Activated CD8-positive, alpha-beta T cell treated with anti-CD3 and anti-CD28 coated beads, Interleukin-2, amount 10 ng/mL, durations not matched to agents 7 days and 5 days (primary cell): ENCODE measurements at places on chromosomes 3 and 15.
A peak's percentile ranks its signal among the peaks of the same experiment; 100 is the strongest.

DNA sequence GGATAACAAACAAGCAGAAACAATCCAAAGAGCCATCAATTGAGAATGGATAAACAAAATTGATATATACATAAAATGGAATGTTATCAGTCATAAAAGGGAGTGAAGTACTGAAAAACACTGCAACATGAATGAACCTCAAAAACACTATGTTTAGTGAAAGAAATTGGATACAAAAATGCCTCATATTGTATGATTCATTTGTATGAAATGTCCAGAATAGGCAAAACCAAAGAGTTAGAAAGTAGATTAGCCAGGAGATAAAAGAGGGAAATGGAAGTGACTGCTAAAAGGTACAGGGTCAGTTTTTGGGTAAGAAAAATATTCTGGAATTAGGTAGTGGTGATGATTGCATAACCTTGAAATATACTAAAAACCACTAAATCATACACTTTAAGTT, 9.8 kb upstream of the SLC25A36 start:
- no peak for DNase-seq

DNA sequence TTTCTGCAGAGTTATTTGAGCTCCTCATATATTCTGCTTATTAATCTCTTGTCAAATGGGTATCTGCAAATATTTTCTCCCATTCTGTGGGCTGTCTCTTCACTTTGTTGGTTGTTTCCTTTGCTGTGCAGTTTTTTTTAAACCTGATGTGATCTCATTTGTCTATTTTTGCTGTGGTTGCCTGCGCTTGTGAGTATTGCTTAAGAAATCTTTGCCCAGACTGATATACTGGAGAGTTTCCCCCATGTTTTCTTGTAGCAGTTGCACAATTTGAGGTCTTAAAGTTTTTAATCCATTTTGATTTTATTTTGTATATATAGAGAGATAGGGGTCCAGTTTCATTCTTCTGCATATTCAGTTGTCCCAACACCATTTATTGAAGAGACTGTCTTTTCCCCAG, 102.3 kb downstream of the POLQ start:
- no peak for DNase-seq

GRCh38 chr3:65953881-65954733, 84.6 kb downstream of the MAGI1 start:
- DNase-seq = no peak

- no peak for DNase-seq
Measured at GRCh38 chr3:30657914-30658313, 51.5 kb downstream of the TGFBR2 start.

- DNase-seq = no peak
Measured at GRCh38 chr3:65960087-65960486, 78.6 kb downstream of the MAGI1 start.

- no peak for DNase-seq
Measured at GRCh38 chr3:87359025-87359424, 82.6 kb upstream of the POU1F1 start.

DNA sequence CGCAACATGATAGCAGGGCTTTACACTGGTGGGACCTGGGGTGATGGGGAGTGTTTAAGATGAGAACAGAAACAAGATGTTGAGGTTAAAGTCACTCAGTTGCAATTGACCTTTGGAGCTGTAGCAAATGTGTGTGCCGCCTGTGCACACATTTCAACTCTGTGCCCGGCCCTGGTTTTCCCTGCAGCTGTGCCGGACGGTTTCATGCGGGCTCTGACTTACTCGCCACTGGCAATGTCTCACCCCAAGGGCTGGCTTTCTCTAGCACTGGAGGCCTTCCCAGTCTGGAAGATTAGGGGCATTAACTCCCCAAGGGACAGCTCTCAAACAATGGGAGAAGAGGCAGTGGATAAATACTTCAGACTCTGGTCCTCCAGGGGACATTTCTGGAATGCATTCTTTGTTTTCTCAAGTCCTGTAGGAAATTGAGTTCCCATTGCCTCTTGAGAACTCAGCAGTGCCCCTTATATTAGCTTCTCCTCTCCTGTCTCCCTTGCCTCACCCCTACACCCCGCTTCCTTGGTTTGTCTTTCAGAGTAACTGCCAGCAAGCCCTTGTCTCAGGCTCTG, 152.5 kb downstream of the EDEM1 start:
- DNase-seq = no peak

GRCh38 chr3:187264021-187264420, 27.5 kb downstream of the MASP1 start:
- no peak for DNase-seq

DNA sequence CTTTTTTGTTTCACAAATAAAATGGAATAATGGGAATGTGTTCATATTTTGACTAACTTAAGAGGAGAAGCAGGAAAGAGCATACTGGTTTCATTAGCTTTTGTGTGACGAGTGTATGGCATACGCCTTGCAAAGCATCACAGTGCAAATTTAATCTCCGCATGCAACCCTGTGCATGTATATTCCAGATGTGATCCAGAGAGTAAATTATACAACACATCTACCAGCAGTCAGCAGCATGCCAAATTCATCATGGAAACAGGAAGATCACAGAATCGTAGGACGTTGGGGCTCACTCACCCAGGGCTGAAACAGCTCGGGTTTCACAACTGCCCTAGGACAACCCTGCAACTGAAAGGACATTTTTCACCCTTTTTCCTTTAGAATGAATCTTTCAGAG, 53.4 kb downstream of the ADAMTS9 start:
- no peak for DNase-seq

GRCh38 chr15:29668120-29668602, 154.1 kb downstream of the TJP1 start:
- DNase-seq = peak; percentile 51

DNA sequence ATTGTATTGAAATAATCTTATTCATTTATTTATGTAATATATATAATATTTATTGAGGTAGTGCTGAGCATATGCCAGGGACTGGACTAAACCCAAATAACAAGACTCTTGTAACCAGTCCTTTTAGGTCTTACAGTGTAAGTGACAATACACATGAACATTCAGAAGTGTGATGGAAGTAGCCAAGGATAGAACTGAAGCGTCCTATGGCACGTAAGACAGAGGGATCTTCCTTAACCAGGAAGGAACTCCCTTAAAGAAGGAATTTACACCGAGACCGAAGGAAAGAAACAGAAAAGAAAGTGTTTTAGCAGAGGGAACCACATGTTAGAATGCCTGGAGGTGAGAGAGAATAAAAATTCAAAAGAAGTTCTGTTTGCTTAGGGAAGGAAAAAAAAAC, 23.6 kb upstream of the CLDN1 start:
- DNase-seq = no peak

- DNase-seq = no peak
Measured at GRCh38 chr3:141864281-141864970, 12.0 kb upstream of the ATP1B3 start.

DNA sequence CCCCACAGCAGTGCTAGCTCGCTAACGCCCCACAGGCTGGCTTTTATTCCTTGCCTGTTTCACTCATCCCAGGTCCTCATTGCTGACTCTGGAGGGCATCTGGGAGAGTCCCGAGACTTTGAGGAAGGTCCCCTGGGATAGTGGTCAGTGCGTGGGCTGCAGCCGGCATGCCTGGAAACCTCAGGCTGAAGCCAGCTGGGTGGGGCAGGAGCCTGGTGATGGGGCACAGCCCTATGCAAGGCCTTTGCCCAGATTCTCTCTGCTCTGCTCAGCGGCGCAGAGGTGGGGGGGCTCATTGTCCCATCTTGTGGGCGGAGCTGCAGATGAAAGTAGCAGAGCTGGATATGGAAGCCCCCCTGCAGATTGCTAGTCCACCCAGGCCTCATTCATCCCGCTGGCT, 55.7 kb upstream of the SMAD6 start:
- no peak for DNase-seq

DNA sequence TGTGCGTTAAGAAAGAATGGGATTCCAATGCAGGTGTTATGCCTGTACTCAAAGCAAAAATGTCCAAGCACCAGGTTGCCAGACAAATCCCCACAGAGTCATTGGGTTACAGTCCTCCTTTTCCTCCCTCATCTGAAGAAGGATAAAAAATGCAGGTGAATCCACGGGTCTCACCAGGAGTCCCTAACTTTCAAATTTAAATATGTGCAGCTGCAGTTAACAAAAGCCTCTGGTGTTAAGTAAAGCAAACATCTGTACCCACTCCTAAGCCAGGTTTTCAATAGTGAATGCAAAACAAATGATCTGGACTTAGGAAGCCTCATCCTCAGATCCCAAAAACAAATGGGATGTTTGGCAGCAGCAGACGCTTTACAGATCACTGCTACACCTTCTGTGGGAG, 70.4 kb upstream of the SETMAR start:
- DNase-seq = no peak

- no peak for DNase-seq
Measured at GRCh38 chr3:179791793-179792192, 139.0 kb downstream of the USP13 start.

GRCh38 chr15:61558172-61559136, 329.4 kb upstream of the RORA start:
- DNase-seq = no peak

- DNase-seq = no peak
Measured at GRCh38 chr3:38743043-38743442, 73.0 kb downstream of the SCN10A start.

DNA sequence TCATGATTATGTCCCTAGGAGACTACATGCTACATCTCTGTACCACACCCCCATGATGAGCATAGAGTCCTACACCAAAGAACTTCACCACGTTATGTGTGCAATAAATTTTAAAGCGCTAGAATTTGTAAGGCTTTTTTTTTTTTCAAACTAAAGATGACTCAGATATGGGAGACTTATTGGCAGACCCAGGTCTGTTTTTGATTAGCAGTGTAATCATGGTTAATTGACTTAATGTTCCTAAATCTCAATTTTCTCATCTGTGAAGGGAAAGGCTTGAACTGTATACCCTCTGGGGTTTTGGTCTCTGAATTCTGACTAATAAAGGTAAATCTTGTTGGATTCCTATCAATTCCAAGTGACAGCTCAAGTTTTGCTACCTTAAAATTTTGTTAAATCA, 26.4 kb downstream of the ABI3BP start:
- DNase-seq = no peak

- DNase-seq = no peak
Measured at GRCh38 chr15:100448481-100448880, 80.3 kb downstream of the CERS3 start.

DNA sequence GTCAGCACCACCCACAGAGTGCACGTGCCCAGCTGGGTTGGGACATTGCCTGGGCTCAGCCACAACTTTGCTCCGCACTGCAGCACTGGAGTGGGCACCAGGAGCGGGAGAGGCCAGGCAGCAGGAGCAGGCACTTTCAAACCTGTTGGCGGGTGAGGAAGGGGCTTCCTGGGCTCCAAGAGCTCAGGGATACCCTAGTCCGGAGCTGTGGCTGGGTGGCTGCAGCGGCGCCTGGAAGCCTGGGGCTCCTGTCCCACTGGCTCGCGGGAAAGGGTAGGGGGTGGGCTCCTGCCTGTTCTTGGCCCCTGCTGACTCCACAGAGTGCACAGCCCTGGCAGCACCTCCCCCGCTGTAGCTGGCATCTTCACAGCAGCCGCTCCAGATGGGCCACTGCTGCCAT, 417.6 kb upstream of the RGMA start:
- DNase-seq = no peak

GRCh38 chr3:43156812-43157455, 51.1 kb upstream of the POMGNT2 start:
- DNase-seq = no peak

DNA sequence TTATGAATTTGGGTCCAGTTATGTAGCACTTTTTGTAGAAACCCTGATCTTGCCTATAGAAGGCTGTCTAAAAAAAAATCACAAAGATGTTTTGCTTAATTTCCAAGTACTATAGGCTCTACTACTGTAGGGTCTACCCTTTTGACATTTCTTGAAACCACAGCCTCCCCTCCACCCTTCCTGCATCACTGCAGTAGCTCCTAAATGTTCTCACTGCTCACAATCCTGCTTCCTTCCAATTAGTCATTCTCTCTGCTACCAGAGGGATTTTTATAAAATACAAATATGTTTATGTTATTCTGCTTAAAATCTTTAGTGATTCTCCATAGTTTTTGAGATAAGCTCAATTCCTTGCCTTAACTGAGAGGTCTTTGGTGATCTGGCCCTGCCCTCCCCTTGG, 114.0 kb downstream of the CYP19A1 start:
- no peak for DNase-seq

- no peak for DNase-seq
Measured at GRCh38 chr3:39346785-39347585, 17.5 kb downstream of the CCR8 start.

DNA sequence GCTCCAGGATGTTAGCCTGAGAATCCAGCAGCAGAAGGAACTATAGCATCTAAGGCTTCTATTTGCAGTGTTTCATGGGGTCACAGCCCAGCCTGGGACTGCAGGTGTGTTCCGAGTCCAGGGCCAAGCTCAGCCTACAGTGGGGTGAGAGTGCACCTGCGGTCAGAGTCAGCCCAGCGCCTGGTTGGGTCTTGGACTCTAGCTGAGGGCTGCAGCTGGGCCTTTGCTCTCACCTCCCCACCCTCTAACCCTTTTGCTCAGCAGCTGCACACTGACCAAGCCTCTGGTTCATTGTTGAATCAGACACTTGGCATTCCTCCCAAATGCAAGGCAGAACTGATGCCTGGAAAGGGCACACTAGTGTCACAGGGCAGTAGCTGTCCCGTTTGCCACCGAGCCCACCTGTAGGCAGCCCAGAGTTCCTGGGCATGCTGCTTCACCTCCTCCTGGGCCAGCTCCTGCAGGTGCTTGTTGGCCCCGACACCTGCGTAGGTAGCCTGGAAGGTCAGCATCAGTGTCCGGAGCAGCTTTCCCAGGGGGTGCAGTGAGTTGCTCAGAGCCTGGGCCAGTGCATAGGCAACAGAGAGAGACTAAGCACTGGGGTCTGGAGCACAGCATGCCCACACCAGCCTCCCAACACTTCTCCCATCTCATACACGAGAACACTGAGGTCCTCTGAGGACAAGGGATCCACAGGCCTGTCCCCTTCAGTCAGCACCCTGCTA, 17.5 kb downstream of the ALS2CL start:
- DNase-seq = no peak

DNA sequence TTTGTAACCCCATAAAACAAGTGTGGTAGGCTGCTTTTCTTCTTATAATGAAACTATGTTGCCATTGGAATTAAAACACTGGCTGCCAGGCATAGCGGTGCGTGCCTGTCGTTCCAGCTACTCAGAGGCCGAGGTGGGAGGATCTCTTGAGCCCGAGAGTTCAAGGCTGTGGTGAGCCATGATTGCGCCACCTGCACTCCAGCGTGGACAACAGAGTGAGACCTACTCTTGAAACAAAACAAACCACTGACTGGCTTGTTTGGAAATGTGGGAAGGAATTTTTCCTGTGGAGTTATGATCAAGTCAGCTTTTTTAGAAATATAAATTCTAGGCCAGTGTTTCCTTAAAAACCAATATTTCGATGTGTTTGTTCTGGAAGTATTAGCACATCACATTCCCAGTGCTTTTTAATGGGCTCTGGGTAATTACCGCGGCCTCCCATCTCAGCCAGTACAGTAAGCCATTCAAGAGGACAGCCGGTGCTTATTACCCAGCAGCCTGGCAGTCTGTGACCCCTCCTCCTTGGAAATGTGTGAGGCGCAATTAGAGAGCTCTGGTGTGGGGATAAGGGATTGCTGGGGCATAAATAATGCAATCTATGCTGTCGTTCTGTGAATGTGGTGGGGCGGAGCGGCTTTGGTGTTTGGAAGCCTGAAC, 58.3 kb upstream of the TRAK1 start:
- DNase-seq = no peak
